ENCODE measurements at places on chromosomes 3 and 15. TPM values are rescaled to one million over a fixed set of nuclear protein-coding genes. Genes with fewer than 3 reads are reported as not detected.

DNA sequence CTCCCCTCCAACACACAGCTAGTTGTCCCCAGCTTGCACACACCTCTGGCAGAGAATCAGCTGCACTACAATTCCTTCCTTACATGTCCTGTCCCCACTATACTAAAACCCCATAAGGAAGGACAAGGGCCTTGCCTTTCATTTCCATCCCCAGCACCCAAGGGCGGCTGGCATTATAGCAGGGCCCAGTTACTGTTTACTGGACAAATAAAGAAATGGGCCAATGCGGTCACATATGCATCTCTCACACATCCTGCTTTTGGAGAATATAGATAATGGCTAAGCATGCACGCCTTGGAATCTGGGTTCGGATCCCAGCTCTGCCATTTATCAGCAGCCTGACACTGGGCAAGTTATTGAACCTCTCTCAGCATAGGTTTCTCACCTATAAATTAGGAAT lies 99.1 kb downstream of the DAPK2 start:
- no peak for DNase-seq

DNA sequence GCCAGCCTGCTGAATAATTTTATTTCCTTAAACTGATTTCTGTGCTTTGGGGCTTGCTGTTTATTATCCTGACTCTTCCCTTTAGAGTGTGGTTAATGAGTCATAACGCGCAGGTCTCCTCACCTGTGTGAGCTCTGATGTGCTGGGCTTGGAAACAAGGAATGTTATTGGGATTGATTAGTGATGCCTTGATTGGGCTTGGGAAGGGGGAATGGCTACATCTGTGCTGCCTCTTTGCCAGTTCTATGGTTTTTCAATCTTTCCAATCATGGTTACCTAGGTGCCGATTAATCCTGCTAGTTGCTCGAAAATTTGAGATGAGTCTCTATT lies 161.0 kb downstream of the THSD4 start:
- no peak for DNase-seq

- DNase-seq = no peak
Observed at GRCh38 chr3:42254566-42254965, 11.4 kb downstream of the CCK start.

- no peak for DNase-seq
Observed at GRCh38 chr3:42850263-42850662, 25.4 kb downstream of the CYP8B1 start.

- no peak for DNase-seq
Observed at GRCh38 chr3:114338651-114339357, 45.0 kb downstream of the TIGIT start.

- no peak for DNase-seq
Observed at GRCh38 chr3:155313300-155313699, 19.8 kb upstream of the STRIT1 start.

DNA sequence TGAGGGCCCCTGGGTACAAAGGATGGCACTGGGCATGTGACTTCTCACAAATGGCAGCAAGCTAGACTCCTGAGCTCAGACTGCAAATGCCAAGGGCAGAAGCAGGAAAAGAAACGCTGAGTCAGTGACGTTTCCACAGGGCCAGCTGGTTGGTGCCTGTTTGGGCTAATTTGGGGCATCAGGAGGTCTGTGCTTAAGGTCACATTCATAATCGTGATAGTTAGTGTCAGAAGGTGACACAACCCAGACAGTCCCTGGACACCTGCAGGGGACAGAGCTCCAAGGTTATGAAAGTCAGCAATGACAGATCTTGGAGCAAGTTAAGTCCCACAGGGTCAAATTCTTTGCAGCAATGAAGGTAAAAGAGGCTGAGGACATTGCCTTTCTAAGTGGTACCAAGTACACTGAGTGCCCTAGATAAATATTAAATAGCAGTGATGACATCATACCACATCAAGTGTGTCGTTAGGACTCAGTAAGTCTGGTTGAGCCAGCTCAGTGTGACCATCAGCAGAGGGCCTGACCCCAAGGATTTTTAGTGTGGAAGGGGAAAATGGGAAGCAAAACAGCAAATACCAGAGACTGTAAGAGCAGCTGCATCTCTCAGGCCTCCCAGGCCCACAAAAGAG lies 556.9 kb upstream of the CFAP20DC start:
- DNase-seq = no peak

- DNase-seq = no peak
Observed at GRCh38 chr3:138875754-138876664, 41.3 kb upstream of the PIK3CB start.

- DNase-seq = no peak
Observed at GRCh38 chr15:70064441-70064840, 33.3 kb downstream of the TLE3 start.

DNA sequence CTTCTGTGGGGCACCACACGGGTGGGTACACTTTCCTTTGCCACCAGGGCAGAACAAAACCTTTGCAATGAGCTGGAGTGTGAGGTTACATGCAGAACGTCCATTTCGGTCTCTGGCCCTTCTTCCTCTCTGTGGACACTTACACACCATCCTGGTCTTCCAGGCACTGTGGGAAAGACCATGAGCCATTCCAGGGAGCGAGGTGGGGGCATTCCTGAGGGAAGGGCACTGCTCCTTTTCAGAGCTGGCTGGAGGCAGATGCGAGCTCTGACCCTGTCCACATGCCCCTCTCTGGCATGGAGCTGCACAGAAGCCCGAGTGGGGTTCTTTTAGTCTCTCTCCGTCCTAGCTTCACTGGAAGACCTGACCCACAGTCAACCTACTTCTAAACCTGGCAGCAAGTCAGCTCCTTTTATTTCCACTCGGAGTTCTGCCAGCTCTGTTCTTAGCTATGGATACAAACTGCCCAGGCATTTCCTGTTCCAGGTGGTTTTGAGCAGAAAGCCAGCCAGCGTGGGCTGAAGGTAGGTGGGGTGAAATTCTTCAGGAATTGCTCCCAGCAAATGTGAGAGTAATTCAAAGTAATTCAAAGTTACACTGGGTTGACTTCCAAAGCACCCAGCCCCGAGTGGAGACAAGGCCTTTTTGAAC lies 281.4 kb downstream of the ADAMTS17 start:
- DNase-seq = no peak

DNA sequence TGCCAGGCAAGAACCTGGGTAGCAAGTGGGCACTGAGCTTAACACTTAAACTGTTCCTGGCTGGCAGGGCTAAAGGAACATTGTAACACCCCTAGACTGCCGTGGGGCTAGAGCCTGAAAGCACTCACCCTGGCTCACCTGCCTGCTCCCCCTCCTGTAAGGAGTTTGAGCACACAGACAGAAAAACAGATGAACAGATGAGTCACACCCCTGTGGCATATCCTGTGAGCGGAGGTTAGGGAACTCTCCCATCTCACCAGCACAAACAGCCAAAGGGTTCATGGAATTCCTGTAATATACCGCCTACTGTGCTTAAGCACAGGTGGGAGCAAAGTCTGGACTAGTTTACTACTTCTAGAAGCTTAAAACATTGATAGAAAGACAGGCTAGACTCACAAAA lies 300.1 kb downstream of the ROBO1 start:
- no peak for DNase-seq

- DNase-seq = no peak
Observed at GRCh38 chr3:102006812-102007485, 157.6 kb downstream of the NFKBIZ start.

DNA sequence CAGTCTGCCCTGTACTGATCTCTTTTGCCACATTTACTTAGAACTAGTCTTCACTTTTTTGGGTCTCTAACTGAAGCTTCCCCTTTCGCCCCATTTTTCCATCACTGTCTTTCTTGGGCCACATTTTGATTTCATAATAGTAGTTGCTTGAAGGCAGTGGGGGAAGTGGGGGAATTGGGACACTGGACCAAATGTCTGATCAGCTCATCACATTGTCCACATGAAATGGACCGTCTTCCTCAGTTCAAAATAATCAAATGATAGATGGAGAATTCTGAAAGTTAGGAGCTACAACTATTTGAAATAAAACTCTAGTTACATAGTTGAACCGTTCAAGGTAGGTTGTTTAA lies 747 bp downstream of the PDCD6IP start:
- no peak for DNase-seq

DNA sequence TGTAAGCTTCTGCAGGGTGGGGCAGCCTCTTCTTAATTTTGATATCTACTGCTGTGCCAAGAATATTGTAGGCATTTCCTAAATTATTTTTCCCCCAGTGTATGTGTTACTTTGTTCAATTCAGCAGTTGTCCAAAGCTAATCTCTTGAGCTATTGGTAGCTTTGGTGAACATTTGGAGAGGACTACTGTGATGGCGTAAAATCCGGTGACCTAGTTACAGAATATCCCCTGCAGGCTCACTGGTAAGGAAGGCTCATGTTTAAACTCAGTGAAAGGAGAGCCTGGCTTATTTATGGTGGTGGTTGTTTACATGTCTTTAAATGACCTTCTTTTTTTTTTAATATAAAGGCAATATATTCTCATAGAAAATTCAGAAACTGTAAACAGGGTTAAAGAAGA lies 105.6 kb downstream of the LPP start:
- no peak for DNase-seq

GRCh38 chr3:186187401-186188275 lies 78.7 kb upstream of the ETV5 start:
- no peak for DNase-seq

DNA sequence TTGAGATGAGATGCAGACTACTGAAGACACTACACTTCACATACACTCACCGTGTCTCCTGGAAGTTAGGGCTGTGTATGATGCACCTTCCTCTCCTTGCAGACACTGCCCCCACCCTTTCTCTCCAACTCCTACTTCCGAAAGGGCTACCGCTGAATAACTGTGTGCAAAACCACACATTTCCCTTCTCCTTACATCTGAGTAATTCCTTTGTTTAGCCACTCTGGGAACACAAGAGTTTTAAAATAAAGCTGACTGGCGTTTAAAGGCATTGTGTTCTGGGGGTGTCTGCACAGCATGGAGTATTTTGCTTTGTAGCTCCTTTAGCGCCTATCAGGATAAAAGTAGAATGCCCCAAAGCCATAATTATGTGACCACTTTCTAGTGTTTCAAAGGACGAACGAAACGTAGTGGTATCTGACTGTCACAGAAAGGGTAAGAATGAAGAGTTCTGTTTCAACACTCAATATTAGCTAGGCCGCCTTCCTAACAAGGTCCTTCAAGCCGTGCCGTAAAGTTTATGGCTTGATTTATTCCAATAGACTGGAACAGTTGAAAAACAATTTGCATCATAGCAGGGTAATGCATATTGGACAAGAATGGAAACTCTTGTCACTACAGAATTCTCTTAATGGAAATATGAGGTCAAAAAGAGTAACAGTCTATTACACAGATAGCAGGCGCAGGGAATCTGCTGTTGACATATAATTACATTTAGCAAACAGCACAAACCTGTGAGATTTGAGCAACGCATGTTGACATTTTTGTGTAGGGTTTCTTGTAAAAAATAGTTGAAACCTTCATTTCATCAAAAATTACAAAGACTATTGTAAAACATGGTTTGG lies 619.9 kb downstream of the FOXP1 start:
- DNase-seq = no peak

DNA sequence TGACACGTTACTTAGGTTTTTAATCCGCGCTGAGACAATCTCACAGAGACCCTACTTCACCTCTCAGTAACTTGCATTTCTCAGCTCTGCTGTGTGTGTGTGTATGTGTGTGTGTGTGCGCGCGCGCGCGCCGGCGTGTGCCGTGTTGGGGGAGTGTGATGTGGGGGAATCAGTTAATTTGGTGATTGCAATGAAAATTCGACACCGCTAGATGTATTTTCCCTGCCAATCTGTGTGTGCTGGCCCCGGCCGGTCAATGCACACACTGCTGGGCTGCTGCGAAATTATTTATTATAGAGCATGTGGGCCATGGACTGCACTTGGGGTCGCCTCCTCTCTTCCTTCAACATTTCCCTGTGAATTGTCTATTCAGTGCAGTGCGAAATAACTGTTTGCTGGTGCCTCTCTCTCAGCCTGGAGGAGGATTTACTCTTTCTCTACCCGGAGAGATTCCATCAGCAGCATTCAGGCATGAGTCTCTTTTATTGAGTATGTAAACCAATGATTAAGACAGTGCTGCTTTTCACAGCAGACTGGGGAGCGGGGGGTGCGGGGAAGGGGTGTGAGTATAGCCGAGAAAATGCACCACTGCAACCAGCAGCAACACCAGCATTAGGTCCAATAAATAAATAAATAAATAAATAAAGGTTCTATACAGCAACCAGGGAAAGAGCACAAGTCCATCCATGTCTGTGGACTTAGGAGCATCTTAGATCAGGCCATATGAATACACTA lies 2.9 kb downstream of the CADM2 start:
- DNase-seq = no peak

- no peak for DNase-seq
Observed at GRCh38 chr3:154175041-154175440, 53.9 kb downstream of the ARHGEF26 start.

DNA sequence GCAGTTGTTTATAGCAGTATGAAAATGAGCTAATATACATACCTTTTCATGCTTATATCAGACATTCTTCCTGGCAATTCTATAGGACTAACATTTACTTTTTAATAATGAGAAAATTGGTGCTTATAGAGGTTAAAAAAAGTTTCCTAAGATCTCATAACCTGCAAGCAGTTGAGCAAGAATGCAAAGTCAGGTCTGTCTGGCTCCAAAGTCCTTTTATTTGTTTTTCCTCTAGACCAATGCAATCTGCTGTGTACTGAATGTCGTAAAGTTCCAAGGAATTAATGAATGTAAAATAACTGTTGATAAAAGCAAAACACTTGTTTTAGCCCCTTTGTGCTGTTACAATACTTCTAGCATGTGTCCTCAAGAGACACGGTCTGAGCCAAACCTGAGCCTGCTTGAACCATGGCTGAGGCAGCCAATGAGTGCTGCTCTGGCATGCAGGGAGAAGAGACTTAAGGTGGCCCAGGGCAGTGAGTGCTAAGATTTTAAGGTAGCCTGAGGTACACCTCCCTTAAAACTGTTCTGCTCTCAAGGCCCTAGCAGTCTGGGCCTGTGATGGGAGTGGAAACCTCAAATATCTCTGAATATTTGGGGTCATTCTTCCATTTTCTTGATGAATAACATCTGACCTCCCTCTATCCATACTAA lies 555.1 kb upstream of the NAALADL2 start:
- DNase-seq = no peak

DNA sequence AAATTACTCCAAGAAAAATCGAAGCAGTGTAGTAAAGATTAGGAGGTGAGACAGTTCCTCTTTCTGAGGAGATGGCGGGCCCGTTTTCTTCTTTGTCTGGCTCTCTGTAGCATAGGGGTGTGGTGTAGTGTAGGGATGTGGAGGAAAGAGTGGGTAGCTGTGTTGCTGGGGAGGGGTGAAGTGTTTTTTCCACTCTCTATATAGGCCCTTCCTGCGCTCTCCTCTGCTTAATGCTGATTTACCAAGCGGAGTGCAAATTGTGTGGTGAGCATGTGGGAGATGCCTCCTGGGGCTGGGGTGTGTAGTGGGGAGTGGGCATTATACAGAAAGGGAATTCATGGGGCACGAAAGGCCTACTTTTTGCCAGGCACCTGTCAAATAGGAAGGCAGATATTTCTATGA lies 94.9 kb downstream of the ST6GAL1 start:
- peak; percentile 59 for DNase-seq

The GLDN gene
- not detected for total RNA-seq

The SLC6A11 gene
- total RNA-seq = not detected

The KBTBD13 gene
- not detected for total RNA-seq

The POLG gene
- total RNA-seq = 76.1 TPM

The TRIM69 gene
- 68.8 TPM for total RNA-seq

The ROBO1 gene
- total RNA-seq = 0.12 TPM

The ITIH3 gene
- total RNA-seq = not detected

The SUSD5 gene
- total RNA-seq = not detected

The GABRB3 gene
- total RNA-seq = not detected

The CCR8 gene
- total RNA-seq = 0.36 TPM

The ROPN1 gene
- not detected for total RNA-seq
